ENCODE measurements at places on chromosomes 2 and 18.

- DNase-seq: no peak
These were observed 49.7 kb downstream of the APOB start for GRCh38 chr2:20994130-20994529.

DNA sequence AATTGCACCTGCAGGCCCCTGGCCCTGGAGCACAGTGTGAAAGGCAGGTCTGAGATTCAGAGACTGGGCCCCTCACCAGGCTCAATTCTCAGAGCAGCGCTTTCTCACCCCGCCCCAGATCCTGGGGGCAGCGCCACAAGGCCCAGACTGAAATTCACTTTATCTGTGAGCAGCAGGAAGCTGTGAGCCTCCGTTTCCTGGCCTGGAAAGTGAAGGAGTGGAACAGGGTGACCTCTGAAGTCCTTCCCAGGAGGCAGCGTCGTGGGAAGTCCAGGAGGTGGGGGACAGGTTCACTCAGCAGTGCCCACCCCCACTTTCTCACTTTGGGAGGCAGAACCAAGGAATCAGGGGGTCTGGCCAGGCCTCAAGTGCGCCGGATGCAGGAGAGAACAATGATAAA, 235.4 kb downstream of the NDUFA10 start:
- no peak for DNase-seq

- DNase-seq: no peak
These were observed 33.4 kb downstream of the ZFP36L2 start for GRCh38 chr2:43192744-43193651.

GRCh38 chr18:64271246-64271645, 122.4 kb upstream of the LINC00305 start:
- no peak for DNase-seq

DNA sequence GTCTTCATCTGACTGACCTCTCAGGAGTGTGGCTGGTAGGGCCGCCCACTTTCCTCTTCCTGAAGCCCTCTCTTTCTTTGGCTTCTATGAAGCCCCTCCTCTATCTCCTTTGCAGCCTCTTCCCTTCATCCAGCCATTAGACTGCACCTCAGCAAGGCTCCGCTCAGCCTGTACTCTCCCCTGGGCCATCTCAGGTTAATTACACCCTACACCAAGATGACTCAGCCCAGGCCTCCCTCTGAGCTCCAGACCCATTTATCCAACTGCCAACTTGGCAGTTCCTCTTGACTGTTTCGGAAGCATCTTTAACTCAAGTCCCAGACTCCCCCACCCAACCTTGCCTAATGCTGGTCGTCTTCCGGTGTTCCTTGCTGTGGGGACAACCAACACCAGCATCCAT, 5.8 kb upstream of the WNT6 start:
- DNase-seq: no peak

DNA sequence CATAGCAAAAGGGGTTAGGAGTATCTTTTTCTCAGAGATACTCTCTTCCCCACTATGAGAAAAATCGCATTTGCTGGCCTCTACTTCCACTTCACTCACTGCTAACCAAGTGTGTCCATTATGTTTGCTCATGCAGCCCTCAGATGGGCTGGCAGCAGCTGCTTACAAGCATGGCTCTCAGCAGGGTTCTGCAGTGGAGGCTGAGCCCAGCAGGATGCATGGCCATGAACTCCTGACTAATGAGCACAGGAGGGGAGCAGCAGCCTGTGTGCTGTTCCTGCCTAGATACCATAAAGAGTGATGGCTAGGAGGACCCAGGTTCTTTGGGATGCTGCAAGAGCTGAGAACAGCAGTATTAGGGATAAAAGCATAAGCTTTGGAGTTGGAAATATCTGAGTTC, 316.9 kb upstream of the THSD7B start:
- no peak for DNase-seq

DNA sequence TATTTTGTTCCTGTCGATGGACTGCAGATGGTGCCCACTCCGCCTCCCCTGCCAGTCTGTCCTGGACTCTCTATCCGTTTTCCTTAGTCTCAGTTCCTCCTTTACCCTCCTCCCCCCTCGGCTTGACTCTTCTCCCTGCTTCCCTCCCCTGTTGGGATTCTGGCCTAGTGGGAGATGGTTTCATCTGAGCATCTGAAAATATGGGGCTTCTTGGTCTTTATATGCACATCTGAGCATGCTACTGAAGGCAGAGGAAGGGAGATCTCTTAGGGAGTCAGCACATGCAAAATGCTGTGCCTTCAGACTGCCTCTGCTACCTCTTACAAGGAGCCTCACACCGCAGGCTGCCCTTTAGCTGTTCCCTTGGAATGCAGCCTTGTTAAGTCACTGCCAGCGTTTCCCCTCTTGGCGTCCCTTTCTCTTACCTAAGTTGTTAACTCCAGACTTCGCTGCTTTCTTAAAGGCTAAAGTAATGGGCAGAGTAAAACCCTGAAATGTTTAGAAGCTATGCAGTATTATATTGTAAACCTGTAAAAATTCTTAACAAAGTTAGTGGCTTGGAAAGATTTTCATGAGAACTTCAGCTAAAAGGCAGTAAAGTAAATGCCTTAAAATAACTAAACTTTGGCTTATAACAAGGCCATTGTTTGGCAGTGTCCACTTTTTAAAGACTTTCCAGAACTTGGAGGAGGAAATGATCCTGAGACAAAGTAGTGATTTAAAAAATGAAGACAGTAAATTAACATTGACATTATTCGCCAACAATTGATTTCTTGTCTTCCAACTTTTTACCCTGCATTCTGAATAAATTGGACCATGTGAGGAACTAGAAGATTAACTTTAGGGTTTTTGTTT, 49.8 kb downstream of the LDLRAD4 start:
- DNase-seq: no peak

DNA sequence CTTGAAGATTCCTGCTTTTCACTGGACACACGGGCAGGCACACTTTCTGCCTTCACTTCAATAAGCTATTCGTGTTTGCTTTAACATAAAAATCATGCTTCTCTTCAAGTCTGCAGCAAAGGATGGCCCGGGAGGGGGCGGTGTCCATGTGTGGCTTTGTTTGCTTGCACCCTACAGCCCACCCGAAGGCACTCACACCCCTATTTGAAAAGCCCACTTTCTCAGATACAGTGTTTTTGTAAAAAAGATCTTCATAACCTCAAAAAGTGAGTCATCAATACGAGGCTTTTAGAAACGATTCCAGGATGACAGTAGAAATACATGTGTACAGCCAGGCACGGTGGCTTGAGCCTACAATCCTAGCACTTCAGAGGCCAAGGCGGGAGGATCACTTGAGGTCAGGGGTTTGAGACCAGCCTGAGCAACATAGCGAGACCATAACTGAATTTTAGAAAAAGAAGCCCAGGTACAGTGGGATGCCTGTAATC, 36.5 kb upstream of the HPCAL1 start:
- no peak for DNase-seq

GRCh38 chr2:88754585-88755320, 63.3 kb downstream of the RPIA start:
- no peak for DNase-seq

- no peak for DNase-seq
These were observed 79.0 kb upstream of the ID2 start for GRCh38 chr2:8602809-8603208.

GRCh38 chr2:154568413-154568812, 130.1 kb upstream of the KCNJ3 start:
- no peak for DNase-seq

DNA sequence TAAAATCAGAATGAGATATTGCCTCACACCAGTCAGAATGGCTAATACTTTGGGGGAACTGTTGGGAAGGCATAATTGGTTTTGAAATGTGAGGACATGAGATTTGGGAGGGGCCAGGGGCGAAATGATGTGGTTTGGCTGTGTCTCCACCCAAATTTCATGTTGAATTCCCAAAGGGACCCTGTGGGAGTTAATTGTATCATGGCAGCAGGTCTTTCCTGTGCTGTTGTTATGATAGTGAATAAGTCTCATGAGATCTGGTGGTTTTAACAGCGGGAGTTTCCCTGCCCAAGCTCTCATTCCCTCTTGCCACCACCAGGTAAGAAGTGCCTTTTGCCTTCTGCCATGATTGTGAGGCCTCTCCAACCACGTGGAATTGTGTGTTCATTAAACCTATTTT, 59.6 kb downstream of the CSRNP3 start:
- DNase-seq: no peak

DNA sequence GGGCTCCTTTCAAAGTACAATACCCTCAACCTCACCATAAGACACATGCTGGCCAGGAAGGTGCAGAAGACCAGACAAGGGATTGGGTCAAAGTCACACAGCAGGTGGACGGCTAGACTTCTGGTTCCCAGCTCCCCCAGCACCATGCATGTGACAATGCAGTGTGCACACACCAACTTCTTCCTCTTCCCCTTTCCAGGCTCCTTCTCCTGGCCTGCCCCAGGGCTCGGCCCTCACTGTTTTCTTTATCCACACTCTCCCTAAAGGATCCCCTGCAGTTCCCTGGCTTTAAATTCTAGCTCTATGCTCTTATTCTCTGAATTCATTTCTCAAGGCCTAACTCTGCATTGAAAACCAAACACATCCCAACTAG, 82.3 kb downstream of the LOXHD1 start:
- DNase-seq: no peak

GRCh38 chr2:236171680-236172254, 3.6 kb upstream of the GBX2 start:
- DNase-seq: no peak

DNA sequence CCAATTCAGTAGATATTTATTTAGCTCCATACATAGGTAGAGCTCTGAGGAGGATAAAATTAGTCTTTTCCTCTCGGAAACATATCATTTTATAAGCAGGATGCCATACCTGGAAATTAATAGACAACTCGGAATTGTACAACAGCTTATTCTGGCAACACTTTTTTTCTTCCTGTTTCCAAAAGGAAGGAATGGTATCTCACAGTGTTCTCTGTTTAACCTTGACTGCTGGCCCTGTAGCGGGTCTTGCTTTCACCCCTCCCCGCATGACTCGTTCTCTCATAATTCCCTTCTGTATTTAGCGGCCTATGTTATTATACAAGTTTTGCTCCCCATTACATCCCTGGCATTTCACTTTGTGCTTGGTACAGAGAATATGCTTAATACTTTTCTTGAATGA, 2.5 kb upstream of the KYNU start:
- no peak for DNase-seq

DNA sequence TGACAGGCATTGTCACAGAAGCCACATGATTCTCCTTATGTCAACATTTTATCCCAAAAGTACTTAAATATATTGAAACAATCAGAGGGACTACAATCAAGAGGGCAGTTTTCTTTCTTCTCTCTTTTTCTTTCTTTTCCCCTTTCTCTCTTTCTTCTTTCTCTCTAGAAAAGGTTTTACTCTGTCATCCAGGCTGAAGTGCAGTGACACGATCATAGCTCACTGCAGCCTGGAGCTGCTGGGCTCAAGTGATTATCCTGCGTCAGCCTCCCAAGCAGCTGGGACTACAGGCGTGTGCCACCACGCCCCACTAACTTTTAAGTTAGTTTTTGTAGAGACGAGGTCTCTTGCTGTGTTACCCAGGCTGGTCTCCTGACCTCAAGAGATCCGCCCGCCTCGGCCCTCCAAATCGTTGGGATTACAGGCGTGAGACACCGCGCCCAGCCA, 1.0 kb upstream of the PRKD3 start:
- DNase-seq: no peak

DNA sequence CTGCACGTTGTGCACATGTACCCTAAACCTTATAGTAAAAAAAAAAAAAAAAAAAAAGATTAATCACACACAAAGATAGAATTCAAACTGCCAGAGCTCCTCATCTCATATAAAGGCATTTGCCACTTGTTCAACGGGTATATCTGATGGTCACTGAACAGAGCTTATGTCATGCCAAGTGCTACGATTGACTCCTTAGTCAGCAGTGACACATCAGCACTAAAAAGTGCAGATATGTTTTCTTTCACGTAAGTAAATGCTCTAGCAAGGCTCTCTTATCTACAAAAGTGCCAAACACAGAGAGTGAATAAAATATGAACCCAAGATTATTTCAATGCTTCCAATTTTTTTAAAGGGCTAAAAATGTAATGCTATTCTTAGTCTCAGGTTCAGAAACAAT, 1.1 kb downstream of the LMAN1 start:
- no peak for DNase-seq

DNA sequence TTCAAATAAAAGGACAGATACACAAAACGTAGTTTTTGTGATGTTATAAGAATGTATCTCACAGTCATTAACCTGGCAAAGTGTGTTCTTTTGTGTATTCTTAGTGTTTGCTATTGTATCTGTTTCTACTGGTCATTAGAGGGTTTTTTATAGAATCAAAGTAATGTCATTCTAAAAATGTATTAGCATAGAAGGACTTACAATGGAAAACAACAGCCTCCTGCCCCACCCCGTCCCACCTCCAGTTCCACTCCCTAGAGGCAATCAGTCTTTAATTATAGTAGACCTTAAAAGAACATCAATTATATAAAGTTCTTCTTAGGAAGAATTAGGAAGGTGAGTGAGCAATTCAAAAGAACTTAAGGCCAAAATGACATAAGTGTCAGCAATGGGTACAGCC, 13.8 kb downstream of the DNAJC27 start:
- DNase-seq: no peak

DNA sequence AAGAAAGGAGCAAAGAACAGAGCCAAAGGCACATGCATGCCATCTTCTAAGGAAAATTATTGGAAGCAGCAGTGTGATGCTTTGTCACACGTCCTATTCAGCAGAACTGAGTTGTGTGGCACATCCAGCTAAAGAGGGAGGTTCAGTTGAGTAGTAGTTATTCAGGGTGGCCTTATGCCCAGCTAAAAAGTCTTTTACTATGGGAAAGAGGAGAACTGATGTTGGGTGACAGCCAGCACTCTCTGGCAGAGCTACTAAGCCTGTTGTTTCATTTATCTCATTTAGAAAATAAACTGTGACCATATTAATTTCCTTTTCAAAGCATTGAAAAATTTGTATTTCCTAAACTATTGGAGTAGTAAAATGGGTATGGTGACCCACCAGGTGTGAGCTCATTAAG, 18.5 kb downstream of the ITGA6 start:
- no peak for DNase-seq

DNA sequence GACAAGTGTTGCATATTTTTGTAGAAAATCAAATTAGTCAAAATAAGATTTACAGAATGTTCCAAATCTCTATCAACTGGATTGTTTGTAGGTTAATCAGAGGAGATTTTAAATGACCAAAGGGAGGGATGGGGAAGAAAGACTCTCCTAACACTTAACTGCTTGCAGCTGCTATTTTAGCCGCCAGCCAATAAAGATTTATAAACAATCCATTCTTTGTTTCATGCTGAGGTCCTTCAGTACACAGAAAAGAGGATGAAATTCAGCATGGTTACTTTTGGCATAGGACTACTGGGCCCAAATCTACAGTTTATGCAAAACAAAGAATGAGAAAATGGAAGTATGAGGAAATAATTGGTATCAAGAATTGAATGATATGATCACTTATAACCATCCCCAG, 86.4 kb upstream of the FN1 start:
- DNase-seq: no peak

DNA sequence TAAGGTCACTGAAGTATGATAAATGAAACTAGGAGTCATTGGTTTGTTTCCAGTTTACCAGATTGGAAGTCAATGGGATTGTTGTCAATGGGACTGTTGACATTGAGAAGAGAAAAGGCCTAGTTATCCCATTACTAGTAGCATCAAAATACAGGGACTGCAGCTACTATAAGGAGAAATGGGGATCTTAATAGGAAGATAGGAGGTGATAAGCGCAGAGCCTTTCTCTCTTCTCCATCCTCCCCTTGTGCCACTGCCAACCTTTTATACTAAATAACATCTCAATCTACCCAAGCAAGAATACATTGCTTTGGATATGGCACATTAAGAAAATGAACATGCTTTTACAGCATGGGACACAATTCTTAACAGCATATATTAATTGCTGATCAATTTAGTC, 10.5 kb upstream of the BBS5 start:
- no peak for DNase-seq

All from activated T-cell treated with anti-CD3 and anti-CD28 coated beads, Interleukin-2, amount 50 U/mL, for 1 hour (primary cell).